NCI-H82 (cell line): ENCODE measurements at places on chromosomes 13 and 19.
A peak's percentile ranks its signal among the peaks of the same experiment; 100 is the strongest.

DNA sequence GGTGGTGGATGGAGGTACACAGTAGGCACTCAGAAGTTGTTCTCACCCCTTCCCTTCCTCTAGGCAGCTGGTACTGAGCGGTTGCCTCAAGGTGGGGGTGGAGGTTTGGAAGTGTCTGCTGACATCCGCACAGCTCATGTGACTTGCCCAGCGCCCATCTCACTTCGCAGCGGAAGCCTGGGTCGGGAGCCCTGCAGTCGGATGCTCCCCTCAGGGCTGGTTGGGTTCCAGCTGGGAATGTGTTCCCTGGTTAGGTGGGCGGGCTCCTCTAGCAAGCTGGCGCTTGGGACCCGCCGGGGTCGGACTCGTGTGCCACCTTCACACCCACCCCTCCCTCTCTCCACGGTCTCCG, 10.2 kb downstream of the PPP1R37 start:
- DNase-seq: peak; percentile 61

- DNase-seq: no peak
Observed at GRCh38 chr19:38509027-38509426, 75.5 kb downstream of the RYR1 start.

GRCh38 chr19:28874742-28875141, 338.2 kb downstream of the UQCRFS1 start:
- no peak for DNase-seq

- no peak for DNase-seq
Observed at GRCh38 chr19:11256189-11256588, 6.1 kb downstream of the DOCK6 start.
